ENCODE measurements at places on chromosomes 6 and 20.

DNA sequence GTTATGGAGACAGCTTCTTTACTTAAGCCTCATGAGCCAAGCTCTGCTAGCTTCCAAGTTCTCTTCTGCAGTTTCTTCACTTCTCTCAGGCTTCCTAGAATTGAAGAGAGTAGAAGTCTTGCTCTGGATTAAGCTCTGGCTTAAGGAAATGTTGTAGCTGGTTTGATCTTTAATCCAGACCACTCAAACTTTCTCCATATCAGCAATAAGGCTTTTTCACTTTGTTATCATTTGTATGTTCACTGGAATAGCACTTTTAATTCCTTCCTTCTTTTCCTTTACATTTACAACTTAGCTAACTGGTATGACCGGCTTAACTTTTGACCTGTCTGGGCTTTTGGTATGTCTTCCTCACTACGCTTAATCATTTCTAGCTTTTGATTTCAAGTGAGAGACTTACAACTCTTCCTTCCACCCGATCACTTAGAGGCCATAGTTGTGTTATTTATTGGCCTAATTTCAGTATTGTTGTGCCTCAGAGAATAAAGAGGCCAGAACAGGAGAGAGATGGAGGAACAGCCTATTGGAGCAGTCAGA, 236.6 kb upstream of the BMP2 start:
- no peak for DNase-seq

DNA sequence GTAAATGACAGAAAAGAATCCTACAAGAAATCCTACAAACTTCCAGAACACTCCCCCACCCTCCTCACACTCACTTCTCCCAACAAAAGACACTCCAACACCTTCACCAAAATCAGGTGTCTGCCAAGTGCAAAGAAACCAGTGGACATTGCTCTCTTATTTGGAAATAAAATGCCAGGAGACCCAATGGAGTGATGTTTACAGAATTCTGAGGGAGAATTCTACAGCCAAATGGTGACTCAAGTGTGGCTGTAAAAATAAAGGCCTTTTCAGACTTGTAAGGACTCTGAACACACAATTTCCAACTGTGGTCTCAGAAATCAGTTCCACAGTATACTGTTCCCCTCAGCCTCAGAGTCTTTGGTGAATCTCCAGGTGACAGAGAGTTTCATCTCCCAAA, 109.6 kb upstream of the CARMIL1 start:
- no peak for DNase-seq

DNA sequence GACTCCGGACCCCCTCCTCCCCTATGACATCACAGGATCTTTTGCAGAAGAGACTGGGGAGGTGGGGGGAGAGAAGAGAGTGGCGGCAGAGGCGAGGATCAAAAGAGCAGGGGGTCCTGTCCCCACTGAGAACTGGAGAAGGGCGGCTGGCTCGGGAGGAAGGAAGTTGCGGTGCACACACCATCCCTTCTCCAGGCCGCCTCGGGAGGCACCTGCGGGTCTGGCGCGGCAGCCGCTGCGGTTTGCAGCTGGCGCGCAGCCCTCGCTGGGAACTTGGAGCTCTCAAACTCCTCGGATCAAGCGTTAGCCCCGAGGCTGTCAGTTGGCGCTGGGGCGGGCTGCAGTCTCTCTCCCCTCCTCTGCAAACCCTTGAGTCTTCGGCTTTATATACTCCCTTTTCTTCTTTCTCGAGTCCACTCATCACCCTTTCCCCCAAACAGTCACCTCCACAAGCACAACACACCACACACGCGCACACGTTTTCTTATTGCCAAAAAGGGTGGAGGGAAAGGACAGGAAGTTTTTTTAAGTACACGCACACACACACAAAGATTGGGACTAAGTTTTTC, 180.7 kb downstream of the TBXT start:
- no peak for DNase-seq

GRCh38 chr6:108714101-108714765, 134.0 kb upstream of the ARMC2 start:
- no peak for DNase-seq

GRCh38 chr20:51609251-51609650, 66.7 kb upstream of the NFATC2 start:
- DNase-seq: no peak

DNA sequence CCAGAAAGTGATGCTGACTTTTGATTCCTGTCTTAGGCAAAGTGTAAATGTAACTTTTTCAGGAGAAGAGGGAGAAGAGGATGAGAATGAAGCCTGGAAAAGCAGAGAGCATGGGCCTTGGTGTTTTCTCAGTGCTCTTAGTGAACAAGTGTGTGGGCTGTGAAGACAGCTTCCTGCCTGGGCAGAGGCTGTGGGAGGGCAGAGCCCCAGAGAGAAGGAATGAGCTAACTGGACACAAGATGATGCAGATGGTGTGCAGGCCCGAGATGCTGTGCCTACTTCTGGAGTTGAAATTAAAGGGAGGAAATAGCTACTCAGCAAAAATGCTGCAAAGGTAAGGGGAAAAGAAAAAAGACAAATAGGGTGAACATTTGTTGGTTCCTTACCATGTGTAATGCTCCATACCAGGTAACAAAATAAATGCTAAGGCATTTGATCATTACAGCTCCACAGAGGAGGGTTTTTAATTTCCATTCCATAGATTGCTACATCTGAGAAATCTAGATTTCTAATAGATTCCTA, 87.0 kb upstream of the CEP162 start:
- DNase-seq: no peak

GRCh38 chr6:4902363-4902762, 101.5 kb downstream of the RPP40 start:
- DNase-seq: no peak

GRCh38 chr20:38973645-38974044, 11.5 kb downstream of the DHX35 start:
- no peak for DNase-seq

DNA sequence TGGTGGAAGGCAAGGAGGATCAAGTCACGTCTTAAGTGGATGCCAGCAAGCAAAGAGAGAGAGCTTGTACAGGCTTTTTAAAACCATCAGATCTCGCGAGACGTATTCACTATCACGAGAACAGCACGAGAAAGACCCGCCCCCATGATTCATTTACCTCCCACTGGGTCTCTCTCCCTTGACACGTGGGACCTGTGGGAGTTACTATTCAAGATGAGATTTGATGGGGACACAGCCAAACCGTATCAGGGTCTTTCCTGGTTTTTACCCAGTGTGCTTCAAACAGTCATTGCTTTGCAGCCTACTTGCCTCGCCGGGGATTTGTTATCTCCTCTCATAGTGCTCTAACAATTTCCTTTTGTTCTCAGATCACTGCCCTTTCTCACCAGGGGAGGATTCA, 108.2 kb downstream of the UST start:
- no peak for DNase-seq

DNA sequence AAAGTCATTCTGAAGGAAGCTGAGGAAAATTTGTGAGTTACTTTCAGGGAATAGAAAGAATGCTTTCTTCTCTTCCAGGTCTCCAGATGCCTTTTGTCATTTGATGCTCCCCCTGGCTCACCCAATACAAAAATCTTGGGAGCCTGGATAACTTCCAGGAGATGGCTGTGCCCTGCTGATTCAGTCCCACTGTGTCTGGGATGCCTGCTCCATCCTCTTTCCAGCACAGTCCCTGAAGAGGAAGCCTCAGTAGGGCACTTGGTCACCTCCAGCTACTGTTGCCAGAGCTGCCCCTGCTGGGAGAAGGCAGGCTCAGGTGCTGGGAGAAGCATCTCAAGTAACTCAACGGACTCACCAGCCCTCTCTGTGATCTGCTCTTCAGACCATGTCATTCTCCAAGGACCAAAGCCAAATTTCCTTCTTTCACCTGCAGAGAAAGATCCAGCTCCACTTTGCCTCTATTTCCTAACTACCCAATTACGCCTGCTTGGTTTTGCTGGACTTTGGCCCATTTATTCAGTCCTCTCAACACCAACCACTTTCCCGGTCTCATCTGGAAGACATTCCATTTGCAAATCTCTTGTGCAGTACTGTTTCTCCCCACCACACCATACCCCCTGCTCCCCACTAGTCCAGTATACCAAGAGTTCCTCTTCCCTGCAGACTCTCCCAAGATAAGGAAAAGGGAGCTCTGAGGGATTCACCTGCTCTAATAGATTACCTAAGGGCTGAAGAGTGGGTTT, 53.3 kb downstream of the SLC23A2 start:
- no peak for DNase-seq

DNA sequence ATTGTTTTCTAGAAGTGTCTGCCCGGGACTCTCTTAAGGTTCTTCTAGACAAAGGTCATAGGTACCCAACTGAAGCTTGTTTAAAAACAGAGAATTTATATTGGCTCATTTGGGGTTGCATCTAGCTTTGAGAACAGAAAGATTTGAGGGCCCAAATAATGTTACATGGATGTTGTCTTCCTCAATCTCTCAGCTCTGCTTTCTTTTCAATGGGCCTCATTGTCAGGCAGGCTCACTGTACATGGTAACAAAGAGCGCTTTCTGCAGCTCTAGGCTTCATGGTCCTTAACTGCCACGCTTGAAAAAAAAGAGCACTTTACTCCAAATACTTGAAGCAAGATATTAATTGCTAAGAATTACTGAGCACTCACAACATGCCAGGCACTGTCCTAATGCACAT, 22.2 kb downstream of the NHLRC1 start:
- no peak for DNase-seq

DNA sequence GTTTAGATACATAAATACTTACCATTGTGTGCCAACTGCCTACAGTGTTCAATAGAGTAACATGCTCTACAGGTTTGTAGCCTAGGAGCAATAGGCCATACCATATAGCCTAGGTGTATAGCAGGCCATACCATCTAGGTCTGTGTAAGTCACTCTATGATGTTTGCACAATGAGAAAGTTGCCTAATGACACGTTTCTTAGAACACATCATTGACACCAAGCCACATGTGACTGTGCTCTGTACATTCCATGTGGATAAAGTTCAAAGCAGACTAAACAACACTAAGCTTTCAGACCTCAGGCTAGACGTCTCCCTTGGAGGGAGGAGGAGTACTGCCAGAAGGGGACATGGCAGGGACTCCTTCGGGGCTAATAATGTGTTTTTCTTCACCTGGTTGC, 93.6 kb downstream of the KIF16B start:
- no peak for DNase-seq

- no peak for DNase-seq
These were observed 63.5 kb upstream of the DEFB112 start for GRCh38 chr6:50112981-50113857.

- no peak for DNase-seq
These were observed 146.9 kb upstream of the C6orf118 start for GRCh38 chr6:165456286-165456685.

- DNase-seq: no peak
These were observed 8.5 kb upstream of the DNMT3B start for GRCh38 chr20:32753731-32754130.

DNA sequence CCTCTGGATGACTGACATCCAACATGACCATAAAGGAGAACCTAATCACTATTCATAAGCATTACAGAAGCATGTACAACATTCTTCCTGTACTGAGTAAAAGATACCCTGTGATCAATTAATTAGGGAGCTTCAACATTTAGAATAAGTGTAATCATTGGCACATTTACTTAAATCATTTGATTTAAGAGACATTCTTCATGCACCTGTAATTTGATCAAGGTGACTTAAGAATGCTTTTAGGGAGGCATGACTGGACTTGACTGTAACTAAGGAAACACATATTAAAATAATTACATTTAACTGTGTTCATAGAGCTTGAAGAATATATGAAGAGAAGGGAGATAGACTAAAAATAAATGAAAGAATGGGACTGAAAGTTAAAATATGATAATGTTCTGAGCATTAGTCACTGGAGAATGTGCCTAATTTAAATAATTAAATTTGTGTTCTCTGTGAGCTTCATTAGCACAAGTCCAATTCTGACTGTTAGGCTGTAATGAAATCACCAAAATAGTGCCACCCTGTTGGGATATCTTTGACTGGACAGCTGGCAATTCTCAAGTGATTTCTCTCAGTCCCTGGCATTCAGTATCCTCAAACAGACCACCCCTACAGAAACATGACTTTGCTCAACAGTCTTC, 295.5 kb upstream of the ADGRB3 start:
- no peak for DNase-seq

GRCh38 chr6:82083646-82084045, 163.9 kb downstream of the IBTK start:
- no peak for DNase-seq

- peak; percentile 66 for DNase-seq
These were observed 66.6 kb upstream of the CCDC167 start for GRCh38 chr6:37566111-37566949.

DNA sequence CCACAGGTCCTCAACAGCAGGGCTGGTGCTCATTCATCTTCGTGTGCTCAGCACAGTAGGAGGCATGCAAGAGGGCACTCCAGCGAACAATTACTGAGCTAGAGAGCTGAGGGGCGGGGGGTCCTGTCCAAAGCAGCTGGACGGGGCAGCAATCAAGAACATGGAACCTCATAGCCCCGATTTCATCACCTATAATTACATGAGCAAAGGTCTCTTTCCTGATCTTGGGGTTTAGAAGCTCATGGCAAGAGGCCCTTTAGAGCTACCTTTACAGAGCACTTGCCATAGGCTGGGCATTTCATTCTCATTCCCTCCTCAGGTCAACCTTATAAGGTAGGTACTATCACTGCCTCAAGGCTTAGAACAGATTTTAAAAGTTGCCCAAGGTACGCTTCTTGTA, 10.4 kb downstream of the MOCS1 start:
- peak; percentile 5 for DNase-seq

GRCh38 chr6:150732765-150733539, 132.6 kb upstream of the MTHFD1L start:
- no peak for DNase-seq

DNA sequence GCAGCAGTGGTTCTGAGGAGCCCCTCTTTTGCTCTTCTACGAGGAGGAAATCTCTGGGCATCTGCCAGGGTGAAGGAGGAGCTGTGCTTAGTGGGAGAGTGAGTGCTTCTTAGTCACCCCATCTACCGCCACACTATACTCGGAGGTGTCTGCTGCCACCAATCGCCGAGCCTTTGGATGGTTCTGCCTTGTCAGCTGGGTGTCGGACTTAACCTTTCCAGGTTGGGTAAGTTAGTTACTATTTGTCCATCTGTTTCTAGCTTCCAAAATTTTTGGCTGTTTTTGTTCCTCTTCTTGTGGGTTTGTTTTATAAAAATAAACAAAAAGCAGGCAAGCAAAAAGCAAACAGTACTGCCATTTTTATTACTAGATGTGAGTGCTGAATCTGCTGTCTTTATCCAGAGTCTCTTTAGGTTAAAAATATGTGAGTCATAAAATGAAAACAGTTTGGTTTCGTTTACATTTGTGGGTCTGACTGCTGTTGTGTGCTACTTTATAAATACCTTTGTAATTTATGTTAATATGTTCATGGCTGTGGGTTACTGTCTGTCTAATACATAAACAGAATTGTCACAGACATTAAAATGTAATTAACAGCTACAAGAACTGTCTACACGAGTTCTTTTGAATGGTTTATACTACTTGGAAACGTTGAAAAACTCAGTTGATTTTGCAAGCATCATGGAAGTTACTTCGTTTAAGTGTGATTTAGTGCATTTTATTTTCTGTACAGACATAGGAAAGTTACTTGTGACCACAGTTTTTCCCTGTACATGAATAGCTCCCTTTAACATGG, 89.2 kb downstream of the ARID1B start:
- DNase-seq: no peak

DNA sequence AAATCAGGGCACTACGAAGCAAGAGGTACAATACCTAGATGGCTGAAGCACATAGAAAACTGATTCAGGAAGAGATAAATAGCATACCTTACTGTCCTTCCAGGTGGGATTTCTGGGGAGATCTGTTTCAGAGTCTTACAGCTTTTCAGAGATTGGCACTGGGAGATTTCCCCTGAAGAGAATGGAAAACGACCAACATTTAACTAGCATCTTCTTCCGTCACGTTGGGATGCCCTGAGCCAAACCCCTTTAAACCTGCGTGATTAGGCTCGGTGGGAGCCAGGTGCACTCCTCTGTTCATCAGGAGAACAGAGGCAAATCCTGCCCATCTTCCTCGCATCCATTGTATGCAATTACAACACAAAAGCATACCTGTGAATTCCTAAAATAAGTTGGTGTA, 614.5 kb downstream of the HDGFL1 start:
- DNase-seq: no peak

All from NCI-H2081 (cell line).